ENCODE measurements at places on chromosomes 12 and 14.

- DNase-seq, result no peak
Observed at GRCh38 chr12:4115570-4115969, 158.0 kb upstream of the CCND2 start.

GRCh38 chr14:72751276-72752033, 142.4 kb downstream of the DPF3 start:
- DNase-seq, result no peak

GRCh38 chr12:114319422-114319821, 86.5 kb downstream of the TBX5 start:
- DNase-seq, result no peak

- no peak for DNase-seq
Observed at GRCh38 chr14:20935303-20935984, 19.8 kb upstream of the RNASE2 start.

GRCh38 chr14:56979936-56980335, 169.7 kb upstream of the OTX2 start:
- DNase-seq, result no peak

DNA sequence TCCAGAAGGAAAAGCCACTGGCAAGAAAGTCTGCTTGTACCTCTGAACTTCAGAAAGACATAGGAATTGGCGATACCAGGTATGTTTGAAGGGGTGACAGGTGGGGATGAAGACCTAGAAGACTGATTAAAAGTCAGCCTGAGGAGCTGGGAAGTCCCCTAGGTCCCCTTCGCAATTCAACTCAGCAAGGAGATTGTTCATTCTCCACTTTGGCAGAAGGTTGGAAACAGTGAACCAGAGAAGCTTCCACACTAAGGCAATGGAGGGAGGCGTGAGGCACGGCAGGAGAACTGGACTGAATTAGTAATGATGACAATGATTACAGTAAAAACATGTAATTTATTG, 240.3 kb upstream of the TMPO start:
- no peak for DNase-seq

DNA sequence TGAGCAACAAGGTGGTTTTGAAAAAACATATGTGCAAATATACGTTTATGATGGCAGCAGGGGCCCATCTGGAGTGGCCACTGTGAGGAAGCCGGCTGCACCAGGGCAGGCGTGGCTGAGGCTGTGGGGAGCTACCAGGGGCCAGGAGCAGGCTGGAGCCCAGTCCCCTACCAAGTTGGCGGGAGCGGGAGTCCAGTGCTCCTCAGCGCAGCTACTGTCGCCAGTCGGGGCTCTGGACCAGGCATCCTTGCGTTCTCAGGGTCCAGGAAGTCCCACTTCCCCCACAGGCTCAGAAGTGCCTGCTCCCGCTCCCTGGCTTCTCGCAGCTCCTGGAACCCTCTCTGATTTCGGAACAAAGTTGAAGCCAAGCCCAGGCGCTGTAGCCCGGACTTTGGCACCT, 1377.5 kb upstream of the FLRT2 start:
- DNase-seq, result no peak

- peak; percentile 84 for DNase-seq
Observed at GRCh38 chr14:69715725-69716477, 51.0 kb upstream of the SRSF5 start.

DNA sequence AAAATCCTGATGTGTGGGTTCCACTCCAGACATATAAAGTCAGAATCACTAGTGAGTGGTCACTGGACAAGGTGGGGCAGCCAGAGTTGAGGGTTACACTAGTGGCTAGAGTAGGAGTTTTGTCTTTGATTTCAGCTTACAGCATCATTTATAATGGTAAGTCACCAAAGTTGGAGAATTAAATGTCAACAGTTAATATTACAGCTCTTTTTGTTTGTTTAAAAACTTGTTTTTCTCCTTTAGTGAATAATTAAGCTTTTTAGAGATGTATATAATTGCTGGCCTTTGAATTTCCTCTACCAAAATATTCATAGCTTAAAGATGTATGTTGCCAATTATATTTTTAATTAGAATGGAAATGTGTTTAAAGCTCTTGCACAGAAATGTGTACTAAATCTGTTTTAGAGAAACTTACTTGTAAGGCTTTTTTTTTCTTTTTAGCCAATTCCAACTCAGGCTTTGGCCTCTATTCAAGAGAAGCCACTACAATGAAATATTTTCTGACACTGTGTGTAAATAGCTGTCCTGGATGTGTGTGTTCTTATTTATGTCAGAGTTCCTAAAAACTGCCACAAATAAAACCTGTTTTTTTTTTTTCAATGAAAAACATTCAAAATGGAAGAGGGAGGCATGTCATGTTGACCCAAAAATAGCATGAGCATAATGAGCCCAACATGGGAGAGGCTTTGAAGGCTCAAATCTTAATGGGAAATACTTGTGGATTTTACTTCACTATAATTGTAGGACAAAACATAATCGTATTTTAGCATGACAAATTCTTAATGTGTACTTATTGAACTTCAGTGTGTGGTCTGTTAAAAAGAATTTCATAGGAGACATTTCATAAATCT, 92.2 kb downstream of the TBC1D30 start:
- DNase-seq, result peak; percentile 73

GRCh38 chr14:72541546-72541945, 352.4 kb downstream of the DPF3 start:
- no peak for DNase-seq

GRCh38 chr12:1795221-1795784, 25.1 kb upstream of the LRTM2 start:
- no peak for DNase-seq

DNA sequence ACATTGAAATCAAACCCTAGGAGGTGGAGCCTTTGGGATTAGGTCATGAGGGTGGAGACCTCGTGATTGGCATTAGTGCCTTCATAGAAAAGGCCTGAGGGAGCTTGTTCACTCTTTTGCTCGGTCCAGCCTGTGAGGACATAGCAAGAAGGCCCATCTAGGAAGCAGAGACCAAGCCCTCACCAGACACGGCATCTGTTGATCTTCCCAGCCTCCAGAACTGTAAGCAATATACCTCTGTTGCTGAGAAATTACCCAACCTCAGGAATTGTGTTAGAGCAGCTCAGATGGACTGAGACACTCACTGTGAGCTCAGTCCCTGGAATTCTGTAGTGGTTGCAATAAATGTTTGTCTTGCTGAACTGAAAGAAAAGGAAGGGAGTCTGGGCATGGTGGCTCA, 116.2 kb upstream of the MAP1LC3B2 start:
- DNase-seq, result no peak

DNA sequence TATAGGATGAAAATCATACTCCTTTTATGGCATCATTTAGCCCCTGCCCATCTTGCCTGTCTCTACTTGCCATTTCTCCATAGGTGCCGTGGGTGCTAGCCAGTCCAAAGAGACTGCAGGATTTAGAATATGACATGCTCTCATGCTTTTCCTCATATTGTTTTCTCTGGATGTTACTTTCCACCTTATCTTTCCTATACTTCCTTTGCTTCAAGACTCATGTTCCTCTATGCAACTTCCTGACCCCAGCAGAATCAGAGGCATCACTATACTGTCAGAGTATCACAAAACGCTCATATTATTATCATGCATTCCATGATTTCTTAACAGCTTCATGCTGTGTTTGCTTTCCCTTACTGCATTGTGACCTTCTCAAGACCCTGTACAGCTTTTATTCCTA, 220.8 kb upstream of the ABCD2 start:
- no peak for DNase-seq

- no peak for DNase-seq
Observed at GRCh38 chr14:23434488-23435222, 805 bp downstream of the MYH7 start.

DNA sequence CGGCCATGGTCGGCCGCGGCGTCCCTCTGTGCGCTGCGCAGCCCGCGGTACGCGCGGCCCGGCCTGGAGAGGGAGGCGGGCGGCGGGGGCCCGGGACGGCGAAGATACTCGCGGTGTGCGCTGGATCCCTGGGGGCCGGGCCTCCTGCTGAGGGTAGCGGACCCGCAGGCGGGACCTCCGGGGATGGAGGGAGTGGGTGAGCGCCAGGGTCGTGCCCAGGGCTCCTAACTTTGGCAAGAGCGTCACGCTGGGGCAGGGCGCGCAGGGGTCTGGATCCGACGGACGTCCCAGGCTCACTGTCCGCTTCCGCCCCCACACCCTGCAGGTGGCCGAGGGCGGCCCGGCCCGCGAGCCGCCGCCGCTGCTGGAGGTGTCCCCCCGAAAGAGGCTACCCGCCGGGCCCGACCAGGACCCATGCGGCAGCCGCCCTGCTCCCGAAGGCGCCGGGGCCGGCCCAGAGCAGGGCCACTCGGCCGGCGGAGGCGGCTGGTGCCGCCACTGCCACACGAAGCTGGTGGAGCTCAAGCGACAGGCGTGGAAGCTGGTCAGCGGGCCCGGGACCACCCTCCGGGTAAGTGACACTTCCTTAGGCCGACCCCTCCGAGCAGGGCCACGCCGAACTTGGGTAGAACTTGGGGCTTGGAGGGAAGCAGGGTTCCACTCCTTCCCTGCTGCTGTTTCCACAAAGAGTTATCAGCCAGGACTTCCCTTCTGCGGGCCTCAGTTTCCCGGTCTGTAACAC, 502 bp downstream of the KIF26A start:
- no peak for DNase-seq

GRCh38 chr12:27982951-27983350, 10.4 kb upstream of the PTHLH start:
- DNase-seq, result no peak

DNA sequence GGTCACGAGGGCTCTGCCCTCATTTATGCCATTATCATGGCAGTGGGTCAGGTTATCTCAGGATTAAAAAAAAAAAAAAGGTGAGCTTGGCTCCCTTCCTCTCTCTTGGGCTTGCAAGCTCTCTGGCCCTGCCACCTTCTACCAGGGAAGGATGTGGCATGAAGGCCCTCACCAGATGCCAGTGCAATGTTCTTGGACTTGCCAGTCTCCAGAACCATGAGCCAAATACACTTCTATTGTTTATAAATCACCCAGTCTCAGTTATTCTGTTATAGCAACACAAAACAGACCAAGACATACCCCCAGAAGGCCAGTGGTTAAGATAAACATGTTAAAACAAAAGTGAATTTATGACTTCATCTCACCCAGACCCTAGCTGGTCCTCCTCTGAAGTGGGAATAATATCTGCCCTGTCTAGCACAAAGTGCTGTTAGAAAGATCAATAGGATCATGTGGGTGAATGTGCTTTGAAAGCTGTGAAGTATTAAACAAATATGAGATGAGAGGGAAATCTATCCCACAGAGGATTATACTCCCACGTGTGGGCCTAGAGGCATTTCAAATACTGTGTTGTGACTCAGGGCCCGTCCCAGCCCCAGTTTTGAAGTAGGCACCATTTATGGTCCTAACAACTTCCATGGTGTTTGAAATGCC, 88.6 kb downstream of the NINJ2 start:
- DNase-seq, result no peak

GRCh38 chr12:112304436-112304835, 77.8 kb downstream of the HECTD4 start:
- peak; percentile 15 for DNase-seq

- no peak for DNase-seq
Observed at GRCh38 chr14:41397926-41398325, 208.8 kb upstream of the LRFN5 start.

DNA sequence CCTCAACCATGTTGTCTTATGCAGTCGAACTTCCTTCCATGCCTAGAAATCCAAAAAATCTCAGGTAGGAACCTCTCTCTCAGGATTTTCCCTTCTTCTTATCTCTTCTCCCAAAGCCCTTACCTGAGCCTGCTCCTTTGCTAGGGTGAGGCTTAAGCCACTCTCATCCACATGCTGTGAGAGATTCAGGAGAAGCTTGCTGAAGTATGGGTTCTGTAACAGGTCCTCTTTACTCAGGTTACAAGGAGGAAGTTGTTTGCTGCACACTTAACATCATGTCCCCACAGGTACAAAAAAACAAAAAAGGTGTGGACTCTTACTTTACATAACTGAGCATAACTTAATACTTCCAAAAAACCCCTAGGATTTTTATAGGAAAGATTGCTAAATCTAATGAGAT, 4.5 kb downstream of the HAUS4 start:
- DNase-seq, result no peak

DNA sequence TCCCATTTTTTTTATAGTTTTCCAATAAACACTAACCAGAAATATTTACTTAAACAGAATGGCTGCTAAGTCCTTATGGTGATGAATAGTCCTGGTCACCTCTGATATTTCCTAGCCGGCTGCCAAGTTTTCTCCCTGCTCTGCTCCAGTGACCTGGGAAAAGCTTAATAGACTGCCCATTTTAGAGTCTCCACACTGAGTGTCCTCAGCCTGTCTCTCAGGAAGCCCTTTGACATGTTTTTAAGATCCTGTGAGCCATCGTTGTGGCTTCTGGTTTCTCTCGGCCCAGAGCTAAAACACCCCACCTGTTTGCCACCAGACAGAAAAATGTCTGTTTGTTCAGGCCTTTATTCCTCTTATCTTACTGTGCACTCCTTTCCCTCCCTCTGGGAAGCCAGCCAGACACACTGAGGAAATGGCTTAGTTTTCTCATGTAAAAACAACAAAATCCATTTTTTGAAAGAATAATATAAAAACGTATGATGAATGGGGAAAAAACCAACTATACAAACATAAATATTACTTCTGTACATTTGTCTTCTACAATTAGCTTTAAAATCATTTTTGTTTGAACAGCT, 25.4 kb upstream of the ALDH2 start:
- DNase-seq, result no peak

- no peak for DNase-seq
Observed at GRCh38 chr12:6708960-6709394, 8.4 kb upstream of the PIANP start.

DNA sequence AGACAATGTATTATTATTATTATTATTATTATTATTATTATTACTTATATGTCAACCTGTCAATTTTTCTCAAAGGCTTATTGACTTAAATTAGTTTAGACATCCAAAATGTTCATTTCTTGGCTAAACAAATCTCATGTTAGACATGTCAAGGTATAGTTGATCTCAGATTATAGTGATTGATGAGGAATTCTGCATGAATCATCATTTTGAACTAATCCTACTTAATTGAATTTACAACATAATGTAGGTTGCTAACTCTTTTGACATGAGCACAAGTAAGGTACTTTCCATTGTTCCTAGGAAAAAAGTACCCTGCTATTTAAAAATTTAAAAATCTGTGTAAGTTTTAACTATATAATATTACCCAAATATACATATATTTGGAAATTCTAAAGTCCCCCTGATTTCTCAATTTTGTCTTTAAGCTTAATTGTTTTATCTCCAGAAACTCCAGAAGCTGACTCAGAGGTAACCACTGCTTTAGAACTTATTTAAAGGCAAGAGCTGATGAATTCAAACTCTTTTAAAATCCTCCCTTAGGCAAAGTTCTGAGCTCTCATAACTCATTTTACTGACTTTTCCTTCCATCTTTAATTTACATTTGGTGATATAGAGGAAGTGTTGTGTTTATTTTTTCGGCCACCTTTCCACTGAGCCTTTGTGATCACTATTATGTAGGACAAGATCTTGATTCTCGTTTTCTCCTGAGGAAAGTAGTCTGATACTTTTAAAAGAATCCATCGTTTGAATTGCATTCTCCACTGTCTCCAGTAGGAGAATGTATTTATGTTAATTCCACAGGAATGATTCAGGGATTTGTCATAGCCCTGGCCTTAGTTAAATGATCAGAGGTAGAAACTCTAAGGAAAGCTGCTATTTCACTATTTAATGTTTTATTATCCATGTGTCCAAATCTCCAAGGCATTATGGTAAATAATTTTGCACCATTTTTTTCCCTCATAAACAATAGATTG, 1304.5 kb downstream of the AACS start:
- no peak for DNase-seq

GRCh38 chr14:104337351-104337750, 199.0 kb downstream of the KIF26A start:
- DNase-seq, result no peak

GRCh38 chr12:20415641-20416040, 47.3 kb downstream of the PDE3A start:
- DNase-seq, result no peak

GRCh38 chr12:124183172-124183571, 111.7 kb upstream of the RFLNA start:
- DNase-seq, result no peak
